ENCODE measurements at places on chromosomes 12 and 14.

- no peak for DNase-seq
Observed at GRCh38 chr14:58944343-58944967, 244.0 kb upstream of the DAAM1 start.

GRCh38 chr12:78802593-78802992 is 62.0 kb upstream of the SYT1 start:
- no peak for DNase-seq

DNA sequence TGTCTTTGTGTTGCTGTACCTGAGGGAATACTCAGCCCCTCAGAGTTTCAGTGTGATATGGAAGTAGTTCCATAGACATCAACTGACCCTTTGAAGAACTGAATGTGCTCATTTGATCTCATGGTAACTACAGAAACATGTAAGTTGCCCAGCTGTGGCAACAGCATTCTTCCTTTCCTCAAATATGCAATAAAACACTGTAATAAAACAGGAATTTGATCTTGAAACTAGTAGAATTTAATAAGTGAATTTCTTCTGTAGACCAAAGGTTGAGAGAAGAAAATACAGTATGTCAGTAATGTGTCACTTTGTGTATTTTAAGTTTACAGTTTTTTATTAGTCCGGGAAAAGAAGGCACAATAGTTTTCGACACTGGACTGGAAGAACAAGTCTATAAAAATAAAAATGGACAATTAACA is 31.9 kb downstream of the KCTD10 start:
- no peak for DNase-seq

DNA sequence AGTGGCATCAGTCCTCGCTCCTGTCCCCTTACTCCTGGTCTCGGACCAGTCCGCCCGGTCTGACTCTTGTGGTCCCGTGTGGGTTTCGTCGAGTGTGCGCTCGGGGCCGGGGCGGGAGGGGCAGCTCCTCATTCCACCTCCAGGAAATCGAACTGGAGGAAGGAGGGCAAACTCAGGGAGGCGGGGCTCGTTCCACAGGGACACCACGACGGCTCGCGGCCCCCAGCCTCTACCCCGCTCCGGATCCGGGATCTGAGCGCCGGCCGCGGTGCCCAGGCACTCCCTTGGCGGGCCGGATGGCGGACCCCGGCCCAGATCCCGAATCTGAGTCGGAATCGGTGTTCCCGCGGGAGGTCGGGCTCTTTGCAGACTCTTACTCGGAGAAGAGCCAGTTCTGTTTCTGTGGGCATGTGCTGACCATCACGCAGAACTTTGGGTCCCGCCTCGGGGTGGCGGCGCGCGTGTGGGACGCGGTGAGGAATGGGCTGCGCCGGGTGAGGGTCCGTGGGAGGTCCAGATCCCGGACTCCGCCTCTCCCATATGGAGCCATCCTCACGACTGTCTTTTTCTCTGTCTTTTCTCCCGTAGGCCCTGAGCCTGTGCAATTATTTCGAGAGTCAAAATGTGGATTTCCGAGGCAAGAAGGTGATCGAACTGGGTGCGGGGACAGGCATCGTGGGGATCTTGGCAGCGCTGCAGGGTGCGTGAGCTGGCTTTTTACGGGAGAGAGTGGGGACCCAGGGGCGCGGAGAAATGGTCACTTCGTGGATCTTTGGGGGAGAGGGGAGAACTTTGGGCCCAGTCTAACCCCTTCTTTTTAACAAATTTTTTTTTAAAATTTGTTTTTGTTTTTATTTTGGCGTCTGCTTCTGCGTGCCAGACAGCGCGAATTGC is at the start of gene EEF1AKMT3:
TSS of gene EEF1AKMT3 (plus strand) at position 186 of the 894 bp plus-strand sequence. CDS start at position 297, 111 bp downstream.
- DNase-seq = peak; percentile 55

- DNase-seq = no peak
Observed at GRCh38 chr12:84034871-84035270, 877.7 kb downstream of the SLC6A15 start.

- no peak for DNase-seq
Observed at GRCh38 chr12:87266305-87266704, 762.9 kb downstream of the C12orf50 start.

DNA sequence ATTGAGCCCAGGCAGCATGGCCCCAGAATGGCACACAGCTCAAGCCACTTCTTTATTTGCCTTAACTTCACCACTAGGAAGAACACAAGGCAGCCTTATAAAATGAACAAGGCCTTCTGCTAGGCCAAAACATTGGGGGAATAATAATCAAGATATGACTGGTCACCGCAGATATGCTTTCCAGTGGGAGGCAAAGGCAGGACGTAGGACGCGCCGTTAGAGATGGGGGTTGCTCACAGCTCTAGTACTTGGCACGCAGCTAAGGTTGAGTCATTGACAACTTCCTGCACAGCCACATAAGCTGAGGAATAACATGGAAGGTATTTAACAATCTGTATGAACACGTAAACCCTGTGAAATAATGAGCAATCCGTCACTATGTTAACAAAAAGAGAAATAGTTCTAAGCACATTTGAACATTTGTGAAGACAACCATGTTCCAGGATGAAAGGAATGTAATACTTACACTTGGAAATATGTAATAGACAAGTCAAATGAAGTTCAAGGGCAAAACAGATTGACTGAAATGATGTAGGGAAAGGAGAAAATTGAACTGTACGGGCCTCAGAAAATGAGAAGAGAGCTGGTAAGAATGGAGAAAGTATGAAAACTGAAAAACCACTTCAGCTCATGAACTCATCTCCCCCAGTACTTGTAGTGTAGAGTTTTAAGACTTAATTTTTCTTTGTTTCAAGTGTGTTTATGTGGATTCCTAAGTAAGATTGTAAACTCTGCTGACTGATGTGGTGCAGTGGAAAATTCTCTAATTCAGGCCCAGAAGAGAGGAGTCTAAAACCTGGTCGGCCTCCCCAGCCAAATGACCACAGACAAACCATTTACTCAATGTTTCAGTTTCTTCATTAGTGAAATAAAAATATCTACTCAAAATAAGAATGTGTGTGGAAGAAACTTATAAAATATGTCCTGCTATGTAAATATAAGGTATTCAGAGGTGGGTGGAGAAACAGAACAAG is 59.3 kb upstream of the CCDC91 start:
- no peak for DNase-seq
